BJ (cell line): ENCODE measurements at places on chromosomes 1 and 21.

DNA sequence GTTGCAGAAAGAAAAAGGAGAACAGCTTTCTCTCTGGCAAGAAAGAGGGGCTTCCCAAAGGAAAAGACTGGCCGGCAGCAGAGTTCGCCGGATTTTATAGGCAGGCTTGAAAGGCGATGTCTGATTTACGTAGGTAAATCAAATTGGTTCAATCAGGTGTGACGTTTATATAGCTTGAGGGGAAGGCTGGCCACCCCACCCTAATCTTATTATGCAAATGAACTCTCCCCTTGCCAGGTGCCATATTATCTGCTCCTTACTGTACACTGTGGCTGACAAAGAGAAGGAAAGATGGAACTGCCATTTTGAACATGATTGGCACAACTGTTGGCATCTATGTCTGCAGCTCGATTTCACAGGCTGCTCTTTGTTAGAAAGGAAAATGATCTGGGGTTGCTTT, 16.8 kb upstream of the INTS3 start:
- no peak for DNase-seq

- no peak for DNase-seq
Measured at GRCh38 chr1:92447976-92448375, 38.7 kb downstream of the GFI1 start.

DNA sequence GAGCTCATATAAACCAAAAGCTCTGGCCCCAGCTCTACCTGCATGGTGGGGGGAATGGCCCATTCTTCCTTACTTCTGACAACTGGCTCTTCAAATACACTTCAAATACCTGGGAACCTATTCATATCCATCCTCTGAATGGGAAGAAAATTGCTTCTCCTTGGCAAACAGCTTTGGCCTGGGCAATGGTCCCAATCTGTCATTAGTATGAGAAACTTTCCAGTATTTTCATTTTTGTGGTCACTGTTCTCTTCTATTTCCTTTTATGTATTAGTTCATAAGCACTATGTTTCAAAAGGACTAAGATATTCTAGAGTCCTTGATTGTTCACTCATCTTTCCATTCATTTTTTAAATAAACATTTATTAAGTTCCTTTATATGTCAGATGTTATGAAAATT, 5.2 kb upstream of the HSD3B2 start:
- no peak for DNase-seq

DNA sequence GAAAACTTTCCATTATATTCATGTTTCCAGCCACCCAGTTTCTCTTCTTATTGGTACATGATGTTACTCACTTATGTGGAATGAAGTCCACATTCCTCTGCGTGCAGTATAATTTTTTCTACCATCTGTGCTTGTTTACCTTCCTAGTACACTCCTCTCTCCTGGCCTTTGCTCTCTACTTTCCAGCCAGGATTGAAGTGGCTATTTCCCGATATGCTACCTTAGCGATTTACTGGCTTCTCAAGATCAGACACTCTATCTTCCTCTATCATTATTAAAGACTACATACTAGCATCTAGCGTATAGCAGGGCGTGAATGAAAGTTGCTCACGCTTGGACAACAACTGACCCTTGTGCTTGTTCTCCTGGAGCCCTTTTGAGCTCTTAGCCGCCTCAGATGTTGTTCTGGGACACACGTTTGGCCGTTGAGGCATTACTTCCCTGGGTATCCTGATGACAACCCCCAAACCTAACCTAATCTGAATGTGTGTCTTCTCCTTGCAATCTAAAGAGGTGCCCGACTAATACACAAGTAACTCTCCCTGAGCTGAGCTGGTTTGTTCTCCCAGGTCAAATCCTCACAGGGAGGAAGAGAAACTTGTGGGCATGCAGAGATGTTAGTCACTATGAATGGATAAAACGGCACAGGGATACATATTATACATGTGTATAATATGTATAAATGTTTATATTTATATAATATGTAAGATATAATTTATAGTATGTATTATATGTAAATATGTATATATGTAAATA, 13.4 kb upstream of the MTARC2 start:
- DNase-seq: peak; percentile 44

DNA sequence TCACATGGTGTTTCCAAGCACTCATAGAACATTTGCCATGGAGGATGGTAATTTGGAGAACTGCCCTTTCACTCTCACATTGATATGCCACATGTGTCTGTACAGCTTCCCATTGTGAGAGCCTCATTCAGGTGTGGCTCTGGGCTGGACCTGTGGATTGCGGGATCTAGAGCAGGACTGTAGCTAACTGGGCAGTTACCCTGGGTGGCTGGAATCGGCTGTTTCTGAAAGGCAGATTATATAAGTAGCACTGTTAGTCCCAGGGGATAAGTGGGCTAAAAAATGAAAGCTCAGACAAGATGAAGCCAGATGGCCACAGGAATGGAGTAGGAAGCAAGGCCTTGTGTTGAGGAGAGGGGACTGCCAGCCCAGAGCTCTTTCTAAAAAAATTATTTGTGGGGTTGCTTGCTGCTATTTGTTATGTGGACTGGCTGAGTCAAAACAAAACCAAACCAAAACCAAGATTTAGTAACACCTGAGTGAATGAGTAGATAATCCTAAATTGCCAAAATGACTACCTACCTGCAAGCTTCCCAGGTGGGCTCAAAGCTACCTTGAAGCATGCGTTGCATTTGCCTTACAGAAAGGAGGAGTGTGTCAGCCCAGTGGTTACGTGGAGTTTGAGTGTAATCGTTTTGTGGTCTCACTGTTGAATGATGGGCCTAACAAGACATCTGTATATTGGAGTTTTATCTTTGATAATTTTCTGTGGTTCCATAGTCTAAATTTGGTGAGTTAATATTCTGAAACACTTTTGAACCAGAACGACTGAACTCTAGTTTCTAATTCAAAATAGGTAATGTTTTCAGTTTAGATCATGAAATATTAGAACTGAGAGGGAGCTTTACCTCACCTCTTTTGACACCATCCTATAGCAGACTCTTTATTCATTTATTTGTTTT, 58.0 kb downstream of the SDCCAG8 start:
- no peak for DNase-seq

DNA sequence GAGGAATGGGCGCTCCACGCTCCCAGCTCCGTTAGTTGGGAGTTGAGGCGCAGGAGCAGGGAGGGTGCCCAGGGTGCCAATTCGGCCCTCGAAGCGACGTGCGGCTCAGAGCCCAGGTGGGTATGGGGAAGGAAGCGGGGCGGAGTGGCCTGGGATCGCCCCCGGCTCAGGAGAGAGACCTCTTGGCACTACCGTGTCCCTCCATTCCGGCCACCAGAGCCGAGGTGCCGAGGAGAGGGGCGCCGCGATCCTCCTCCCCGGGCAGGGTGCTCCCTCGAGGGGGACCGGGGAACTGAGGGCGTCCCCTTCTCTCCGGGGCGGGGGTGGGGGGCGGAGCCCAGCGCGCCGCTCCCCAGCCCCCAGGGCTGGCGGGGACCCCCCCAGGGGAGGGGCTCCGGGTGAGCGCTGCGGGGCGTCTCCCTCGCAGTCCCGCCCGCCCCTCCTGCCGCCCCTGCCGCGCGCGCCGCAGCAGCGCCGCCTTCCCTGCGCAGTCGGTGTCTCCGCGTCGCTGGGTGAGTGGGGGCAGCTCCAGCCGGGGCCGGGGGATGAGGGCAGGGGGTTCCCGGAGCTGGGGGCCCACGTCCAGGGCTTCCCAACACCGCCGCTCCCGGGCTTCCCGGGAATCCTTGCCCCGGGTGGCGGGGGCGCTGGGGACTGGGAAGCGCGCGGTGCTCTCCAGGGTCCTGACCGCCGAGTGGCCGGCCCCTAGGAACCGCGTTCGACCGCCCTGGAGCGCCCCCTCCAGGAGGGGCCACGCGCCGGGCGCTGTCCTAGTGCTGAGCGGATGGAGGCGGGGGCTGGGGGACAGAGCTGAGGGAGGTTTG, at the start of gene HPCA:
Gene HPCA, plus strand, starts transcription at position 488 of the 824 bp plus-strand sequence. CDS start 2,408 bp downstream, outside the sequence.
- no peak for DNase-seq

GRCh38 chr1:175717610-175718540, 25.5 kb downstream of the TNR start:
- DNase-seq: no peak

- no peak for DNase-seq
Measured at GRCh38 chr1:76070538-76070937, 4.0 kb upstream of the ST6GALNAC3 start.

DNA sequence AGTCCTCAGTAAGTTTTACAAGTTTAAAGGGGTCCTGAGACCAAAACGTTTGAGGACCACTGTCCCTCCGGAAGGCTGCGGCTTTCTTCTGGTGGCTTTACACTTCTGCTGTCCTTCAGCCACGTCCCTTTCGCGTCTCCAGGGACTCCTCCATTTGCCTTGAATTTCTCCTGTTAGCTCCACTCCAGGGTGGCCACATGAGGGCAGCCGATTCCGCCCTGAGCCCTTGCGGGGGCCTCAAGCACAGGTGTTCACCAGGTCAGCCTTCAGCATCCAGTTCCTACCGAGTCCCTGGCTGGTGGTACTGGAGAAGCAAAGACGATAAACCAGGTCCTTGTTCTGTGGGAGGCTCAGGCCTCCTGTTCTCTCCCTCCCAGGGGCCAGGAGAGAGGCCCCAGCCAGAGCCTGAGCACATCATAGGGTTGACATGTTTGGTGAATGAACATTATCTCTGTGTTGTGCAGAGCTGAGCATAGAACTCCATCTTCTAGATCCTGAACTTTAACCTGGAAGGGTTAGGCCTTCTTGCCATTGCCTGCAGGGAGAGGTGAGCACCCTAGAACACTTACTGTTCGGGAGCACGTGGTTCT, 27.4 kb upstream of the COQ8A start:
- DNase-seq: no peak

DNA sequence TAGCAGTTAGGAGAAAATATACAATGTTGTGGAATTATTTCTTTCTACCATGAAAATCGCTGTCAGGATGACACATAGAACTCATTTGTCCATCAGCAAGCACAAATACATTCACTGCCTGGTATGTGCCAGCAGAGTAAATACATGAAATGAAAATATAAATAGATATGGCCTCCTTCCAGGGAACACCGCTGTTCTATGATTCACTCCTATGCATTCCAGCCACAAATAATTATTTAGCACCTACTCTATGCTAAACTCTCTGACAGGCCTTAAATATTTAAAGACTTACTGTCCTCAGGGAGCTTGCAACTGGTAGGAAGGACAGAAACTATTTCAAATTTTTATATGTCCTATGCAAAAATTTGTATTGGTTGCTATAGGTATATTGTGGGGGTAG, 975.0 kb upstream of the NCAM2 start:
- DNase-seq: no peak

GRCh38 chr21:45417951-45418300, 13.0 kb downstream of the COL18A1 start:
- no peak for DNase-seq

- no peak for DNase-seq
Measured at GRCh38 chr1:6888268-6888667, 103.0 kb downstream of the CAMTA1 start.

GRCh38 chr1:204314171-204314892, 45.4 kb downstream of the PLEKHA6 start:
- no peak for DNase-seq

GRCh38 chr1:145963265-145964019, 933 bp downstream of the ANKRD34A start:
- DNase-seq: no peak

DNA sequence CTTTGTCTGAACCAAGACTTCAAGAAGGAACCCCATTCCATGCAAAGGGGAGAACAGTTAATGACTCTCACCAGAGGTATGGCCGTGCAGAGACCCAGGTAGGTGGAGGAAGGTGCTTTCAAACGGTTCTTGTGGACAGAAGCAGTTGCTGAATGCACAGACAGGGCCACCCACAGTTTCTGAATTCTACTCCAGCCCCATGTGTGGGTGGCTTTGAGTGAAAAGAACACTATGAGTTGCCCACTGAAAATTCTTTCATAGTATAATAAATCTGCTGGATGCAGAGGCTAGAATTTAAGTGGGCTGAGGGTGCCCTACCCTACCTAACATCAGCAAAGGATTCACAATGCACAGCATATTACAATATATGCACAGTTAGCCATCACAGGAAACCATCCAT, 7.2 kb upstream of the CCDC185 start:
- DNase-seq: no peak

DNA sequence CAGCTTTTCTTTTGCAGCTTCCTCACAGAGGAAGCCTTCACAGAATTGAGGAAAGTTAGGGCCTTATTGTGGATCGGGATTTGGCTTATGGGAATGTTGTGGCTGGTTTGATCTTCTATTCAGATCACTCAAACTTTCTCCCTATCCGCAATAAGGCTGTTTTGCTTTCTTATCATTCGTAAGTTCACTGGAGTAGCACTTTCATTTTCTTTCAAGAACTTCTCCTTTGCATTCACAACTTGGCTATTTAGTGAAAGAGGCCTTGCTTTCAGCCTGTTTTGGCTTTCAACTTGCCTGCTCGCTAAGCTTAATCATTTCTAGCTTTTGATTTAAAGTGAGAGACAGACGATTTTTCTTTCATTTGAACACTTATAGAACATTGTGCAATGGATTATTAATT, 181.9 kb upstream of the B3GALT2 start:
- no peak for DNase-seq

GRCh38 chr1:71706029-71706671, 576.2 kb downstream of the NEGR1 start:
- no peak for DNase-seq

DNA sequence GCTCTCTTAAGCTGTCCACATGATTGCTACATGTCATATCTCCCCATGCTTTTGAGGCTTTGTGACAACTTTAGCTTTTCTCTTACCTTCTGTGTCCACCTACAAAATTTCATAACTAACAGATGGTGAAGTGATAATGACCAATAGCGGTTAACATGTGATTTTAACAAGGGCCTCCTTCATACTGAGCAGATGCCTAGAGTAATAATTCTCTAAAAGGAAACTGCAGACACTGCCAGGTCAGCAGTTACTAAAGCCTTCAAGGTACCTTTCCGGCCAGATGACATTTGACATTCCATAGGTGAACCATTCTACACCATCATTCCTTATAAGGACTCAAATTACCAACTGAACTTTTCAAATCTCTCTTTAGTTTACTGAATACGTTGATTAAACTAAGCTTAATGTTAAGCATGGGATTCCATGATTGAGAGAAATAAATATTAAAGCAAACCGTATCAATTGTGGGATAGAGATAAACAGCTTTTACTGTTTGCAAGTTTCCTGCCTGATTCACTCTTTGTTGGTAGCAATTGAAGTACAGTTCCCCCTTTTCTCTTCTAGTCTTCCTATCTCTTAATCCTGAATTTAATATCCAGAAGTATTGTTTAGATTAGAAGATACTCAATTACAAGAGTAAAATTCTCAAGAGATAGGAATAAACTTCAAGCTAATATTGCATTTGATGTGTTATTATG, 205.1 kb downstream of the PLA2G4A start:
- no peak for DNase-seq

DNA sequence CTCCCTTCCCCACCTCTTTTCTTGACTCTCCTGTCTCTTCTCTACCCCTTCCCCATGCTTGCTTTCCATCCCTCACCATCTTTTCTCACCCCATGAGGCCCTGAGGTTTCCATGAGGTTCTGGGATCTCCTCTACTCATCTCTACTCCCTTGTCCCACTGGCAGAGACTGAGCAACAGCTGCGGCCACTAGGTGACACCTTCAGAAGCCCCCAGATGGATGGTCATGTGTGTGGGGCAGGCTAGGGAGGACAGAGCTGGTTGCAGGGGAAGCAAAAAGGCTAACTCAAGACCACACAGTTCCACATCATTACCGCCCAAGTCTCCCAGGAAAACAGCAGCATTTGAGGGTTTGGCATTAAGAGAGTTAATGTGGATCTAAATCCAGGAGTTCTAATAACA, 45.0 kb downstream of the LRRN2 start:
- no peak for DNase-seq
